ENCODE measurements at places on chromosomes 11 and 22.

GRCh38 chr11:96940227-96940626 is 550.4 kb downstream of the JRKL start:
- no peak for DNase-seq

GRCh38 chr11:17571431-17572358 is 24.6 kb downstream of the OTOG start:
- peak; percentile 6 for DNase-seq

DNA sequence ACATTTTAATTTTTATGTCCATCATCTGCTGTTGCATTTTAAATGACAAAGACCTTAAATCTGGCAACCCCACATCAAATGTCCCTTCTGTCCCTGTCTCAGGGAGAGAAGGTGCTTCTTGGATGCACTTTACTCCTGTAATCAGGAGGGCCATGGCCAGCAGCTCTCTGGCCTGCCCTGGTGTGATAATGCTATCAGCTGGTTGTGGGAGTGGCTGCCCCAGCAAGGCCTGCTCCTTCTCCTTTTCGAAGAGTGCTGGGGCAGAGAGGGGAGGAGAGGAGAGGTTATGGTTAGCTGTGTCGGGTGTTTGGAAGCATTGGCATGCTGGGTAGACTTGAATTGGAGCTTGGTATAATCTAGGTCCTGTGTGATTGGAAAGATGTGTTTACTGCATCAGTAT is 12.8 kb downstream of the TNRC6B start:
- no peak for DNase-seq

GRCh38 chr11:1082728-1083620 is 8.3 kb downstream of the MUC2 start:
- no peak for DNase-seq

DNA sequence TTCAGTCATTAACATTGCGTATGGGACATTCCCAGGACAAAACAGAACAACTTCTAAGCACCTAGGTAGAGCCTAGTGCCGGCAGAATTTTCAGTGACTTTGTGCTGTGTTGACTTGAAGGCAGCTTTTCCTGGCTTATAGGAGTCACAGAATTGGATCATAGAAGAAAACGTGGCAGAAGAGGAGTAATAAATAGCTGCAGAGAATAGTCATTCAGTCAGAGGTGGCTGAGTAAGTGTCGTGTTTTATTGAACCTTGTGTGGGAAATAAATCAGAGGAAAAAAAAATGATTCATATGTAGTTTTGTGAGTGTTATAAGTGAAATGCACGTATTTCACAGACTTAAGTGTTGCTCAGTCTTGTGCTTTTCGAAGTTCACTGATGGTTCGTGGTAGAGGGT is 2.1 kb downstream of the BARX2 start:
- DNase-seq, result no peak

- DNase-seq, result no peak
Observed at GRCh38 chr11:15139958-15140659, 25.4 kb downstream of the INSC start.

DNA sequence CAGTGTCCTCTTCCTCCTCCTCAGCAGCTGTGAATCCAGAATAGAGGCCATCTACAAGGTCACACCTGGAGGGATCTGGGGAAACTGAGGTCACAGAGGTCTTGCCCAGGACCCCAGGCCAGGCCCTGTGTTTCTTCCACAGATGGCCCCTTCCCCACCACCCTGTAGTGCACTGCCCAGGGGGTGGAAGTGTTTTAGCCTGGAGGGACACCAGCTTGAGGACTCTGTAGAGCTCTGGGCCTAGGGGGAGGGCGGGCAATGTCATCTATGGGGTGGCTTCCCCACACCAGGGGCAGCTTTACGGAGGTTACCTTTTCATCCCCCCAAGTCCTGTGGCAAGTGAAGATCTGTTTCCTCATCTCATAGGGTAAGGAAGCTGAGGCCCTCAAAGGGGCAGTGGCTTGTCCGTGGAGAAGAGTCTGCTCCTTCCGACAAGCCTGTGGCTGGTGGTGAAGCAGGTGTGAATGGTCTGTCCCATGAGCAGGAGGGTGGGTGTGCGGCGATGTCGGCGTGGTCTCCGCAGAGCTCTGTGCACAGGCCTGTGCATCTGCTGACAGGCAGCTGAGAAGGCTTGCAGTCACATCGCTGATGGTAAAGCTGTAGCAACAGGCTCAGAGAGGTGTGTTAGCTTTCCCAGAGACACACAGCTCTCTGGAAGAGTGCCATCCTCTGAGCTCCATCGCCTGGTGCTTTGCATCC is 74.1 kb upstream of the WNT7B start:
- DNase-seq, result peak; percentile 8

GRCh38 chr11:8757533-8757932 is 74.9 kb downstream of the RPL27A start:
- no peak for DNase-seq

GRCh38 chr22:50403701-50404101 is 60.6 kb downstream of the PPP6R2 start:
- peak; percentile 67 for DNase-seq

DNA sequence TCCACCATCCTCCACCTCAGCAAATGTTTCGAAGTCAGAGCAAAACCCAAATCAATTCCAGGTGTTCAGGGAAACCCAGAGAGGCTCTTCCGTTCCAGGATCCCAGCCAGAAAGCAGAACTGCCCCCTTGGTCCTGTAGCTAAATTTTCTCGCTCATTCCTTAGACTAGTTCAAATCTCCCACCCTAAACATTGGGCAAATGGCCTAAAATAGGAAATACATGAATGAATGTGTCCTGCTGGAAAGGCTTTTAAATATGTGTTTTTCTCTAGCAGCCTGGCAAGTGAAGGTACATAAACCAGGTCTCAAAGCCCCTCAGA is 89.6 kb downstream of the ETS1 start:
- DNase-seq, result no peak

DNA sequence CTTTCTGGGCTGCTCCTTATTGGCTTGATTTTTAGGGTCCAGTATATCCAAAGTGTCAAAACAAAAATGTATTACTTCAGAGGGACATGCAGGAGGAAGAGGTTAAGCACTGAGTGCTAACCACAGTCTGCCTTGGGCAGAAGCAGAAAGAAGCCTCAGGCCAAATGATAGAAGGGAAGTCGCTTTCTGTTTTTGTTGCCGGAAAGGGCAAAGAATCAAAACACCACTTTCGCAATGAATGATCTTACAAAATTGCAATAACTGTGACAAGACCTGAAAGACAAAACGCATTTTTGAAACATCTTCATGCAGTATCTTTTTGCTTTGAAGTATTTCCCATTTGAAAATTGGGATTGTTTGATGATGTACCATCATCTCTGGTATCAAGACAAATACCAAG is 70.1 kb upstream of the PICALM start:
- no peak for DNase-seq

DNA sequence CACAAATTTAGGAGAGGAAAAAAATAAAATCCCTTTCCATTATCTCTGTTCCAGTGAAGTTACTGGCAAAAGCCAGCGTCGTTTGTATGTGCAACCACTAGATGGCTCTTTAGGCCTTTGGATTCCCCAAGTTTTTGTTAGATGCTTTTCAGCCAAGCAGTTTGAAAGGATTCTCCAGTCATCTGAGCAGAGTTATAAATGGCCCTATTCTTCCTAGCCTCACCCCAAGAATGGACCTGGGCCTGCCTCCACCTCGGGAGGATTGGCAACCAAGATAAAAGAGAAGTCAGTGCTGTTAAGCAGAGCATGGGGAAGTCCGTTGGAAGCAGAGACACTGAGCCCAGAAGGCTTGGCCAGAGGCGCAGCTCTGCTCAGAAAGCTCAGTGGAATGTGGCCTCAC is 15.4 kb downstream of the FAM181B start:
- DNase-seq, result peak; percentile 40

DNA sequence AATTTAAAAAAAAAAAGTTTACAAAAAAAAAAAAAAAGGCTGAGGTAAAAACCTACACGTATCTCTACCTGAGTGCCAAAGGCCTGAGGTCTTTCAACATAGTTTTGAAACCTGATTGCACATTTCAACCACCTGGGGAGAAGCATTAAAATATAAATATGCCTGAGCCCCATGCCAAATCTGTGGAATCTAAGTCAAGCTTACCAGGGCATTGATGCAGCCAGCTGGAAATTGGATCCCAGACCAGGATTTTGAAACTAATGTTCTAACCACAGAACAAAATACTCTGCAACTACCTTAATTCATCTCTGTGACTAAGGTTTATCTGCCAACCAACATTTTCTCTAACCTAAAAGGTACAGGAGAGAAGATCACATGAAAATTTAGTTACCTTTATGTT is 38.8 kb upstream of the CHRNA10 start:
- DNase-seq, result no peak

DNA sequence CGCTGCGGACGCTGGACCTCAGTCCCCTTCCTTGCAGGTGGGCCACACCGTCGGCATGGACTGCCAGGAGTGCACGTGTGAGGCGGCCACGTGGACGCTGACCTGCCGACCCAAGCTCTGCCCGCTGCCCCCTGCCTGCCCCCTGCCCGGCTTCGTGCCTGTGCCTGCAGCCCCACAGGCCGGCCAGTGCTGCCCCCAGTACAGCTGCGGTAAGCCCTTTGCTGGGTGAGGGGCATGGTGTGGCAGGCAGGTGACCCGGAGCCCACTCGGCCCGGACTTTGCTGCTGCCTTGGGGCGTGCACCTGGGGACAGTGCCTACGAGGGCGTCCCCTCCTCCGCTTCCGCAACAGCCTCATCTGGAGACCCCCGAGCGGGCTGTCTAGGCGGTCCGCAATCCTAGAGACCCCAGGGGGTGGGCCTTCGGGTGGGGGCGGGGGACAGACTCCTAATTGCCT is 25.4 kb upstream of the MUC5B start:
- no peak for DNase-seq

GRCh38 chr22:17245341-17245740 is 26.1 kb upstream of the ADA2 start:
- no peak for DNase-seq

DNA sequence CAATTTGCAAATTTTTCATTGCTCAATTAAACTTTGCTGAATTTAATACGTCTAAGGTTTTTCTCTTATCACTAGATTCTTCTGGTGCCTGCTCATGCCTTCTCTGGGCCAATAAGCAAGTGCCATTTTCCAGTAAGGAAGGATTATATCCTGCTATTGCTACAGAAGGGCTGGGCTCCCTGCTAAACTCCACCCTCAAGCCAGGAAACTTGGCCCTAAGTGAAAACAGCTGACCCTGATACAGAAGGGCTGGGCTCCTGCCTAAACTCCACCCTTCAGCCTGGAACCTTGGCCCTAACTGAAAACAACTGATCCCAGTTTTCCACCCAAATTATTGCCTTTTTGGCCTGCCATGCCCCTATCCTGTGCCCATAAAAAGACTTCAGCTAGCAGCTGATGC is 385.3 kb downstream of the DYNC2H1 start:
- DNase-seq, result no peak

GRCh38 chr11:22577854-22578253 is 47.8 kb downstream of the FANCF start:
- no peak for DNase-seq

GRCh38 chr22:41000941-41001721 is 50.0 kb downstream of the RBX1 start:
- no peak for DNase-seq

GRCh38 chr22:23574371-23574811 is 5.7 kb downstream of the IGLL1 start:
- no peak for DNase-seq

DNA sequence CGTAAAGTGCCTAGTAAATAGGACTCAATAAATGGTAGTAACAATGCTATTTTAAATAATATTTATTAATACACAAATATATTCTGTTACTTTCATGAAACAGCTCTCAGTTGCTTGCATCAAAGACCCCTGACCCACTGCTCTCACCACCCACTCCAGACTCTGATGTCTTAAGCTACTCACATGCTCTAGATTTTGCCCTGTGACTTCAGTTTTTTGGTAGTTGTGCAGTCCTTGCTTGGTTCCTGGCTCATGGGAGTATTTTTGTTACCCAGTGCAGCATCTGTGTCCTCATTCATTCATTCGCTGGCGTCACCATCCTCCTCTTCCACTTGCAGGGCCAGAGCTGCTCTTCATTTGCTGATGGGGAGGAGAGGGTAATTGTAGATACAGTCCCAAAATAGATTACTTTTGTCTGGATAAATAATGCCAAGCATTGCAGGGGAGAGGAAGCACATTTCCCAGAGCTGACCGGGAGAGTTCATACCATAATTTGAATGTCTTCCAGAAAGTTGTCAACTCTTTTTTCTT is 12.7 kb downstream of the MRPL48 start:
- no peak for DNase-seq

All from right hindlimb (tissue), 1 donor.